ENCODE measurements at places on chromosomes 5 and 9. TPM values are rescaled to one million over a fixed set of nuclear protein-coding genes. Genes with fewer than 3 reads are reported as not detected.

PCA3 gene
- 2.5 TPM for polyA plus RNA-seq

TMEM232 gene
- polyA plus RNA-seq, result 5.4 TPM

AGTPBP1 gene
- polyA plus RNA-seq, result 24.0 TPM

TSSK1B gene
- polyA plus RNA-seq, result not detected

OR2V2 gene
- polyA plus RNA-seq, result not detected

LEAP2 gene
- polyA plus RNA-seq, result 6.6 TPM

ZNF883 gene
- 9.0 TPM for polyA plus RNA-seq

Measured in renal cortex interstitium (tissue), 15 donors.